Activated T-helper 1 cell treated with anti-CD3 and anti-CD28 coated beads, Interleukin-2, amount 50 U/mL, for 16 hours (primary cell): ENCODE measurements at places on chromosomes 3 and 15.

- no peak for DNase-seq
Observed at GRCh38 chr3:197027896-197028727, 1.5 kb downstream of the MELTF start.

DNA sequence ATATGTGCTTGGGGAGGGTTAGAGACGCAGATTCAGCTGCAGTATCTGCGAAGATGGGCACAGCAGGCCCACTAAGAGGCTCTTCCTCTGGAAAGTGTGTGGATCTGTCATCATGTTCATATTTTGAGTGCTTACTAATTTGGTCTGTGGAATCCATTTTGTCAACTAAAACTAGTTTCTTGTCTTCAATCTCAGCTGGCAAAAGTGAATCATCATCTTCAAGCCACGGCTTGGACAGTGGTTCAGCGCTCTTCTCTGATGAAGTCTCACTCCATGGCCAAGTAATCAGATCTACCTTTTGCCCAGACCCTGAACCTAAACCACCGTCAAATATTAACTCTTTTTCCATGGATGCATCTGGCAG is 76.2 kb downstream of the IMPG2 start:
- no peak for DNase-seq

GRCh38 chr3:15453501-15453900 is 26.1 kb downstream of the EAF1 start:
- DNase-seq: no peak

GRCh38 chr15:48858401-48858800 is 19.5 kb upstream of the EID1 start:
- DNase-seq: no peak

GRCh38 chr3:10823516-10823818 is 7.4 kb downstream of the SLC6A11 start:
- no peak for DNase-seq

DNA sequence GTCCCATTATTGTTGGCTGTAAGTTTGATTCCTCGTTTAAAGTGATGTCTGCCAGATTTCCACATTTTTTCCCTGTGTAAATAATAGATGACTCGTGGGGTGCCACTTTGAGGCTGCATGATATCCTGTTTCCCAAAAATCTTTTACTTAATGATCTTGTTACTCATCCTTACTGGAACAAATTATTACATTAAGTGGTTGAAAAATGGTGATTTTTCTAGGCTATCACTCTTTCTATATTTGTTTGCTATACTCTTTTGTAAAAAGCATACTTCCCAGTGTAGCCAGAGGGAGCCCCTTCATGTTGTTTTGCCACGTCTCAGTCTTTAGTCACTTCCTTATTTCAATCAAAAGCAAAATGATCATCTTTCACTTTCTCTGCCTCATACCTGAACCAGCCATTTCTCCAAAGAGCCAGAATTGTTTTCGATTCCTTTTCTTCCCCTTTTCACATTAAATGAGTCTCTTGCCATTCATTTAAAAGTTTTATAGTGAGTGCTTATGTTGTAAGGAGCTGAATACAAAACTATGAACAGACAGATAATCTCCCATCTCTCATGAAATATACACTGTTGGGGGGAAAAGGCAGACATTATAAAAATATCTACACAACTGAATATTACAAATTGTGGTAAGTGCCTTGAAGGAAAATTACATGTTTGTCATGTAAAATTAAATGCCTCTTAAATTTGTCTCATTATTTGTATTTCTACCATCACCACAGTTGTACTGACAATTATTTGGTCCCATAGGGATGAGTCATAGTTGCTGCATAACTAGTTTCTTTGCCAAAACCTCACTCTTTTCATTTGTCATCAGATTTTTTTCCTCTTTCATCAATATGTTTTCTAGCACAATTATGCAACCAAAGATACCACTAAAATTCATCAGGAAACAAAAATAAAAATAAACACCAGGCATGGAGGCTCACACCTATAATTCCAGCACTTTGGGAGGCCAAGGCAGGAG is 41.5 kb downstream of the ADGRG7 start:
- DNase-seq: no peak

DNA sequence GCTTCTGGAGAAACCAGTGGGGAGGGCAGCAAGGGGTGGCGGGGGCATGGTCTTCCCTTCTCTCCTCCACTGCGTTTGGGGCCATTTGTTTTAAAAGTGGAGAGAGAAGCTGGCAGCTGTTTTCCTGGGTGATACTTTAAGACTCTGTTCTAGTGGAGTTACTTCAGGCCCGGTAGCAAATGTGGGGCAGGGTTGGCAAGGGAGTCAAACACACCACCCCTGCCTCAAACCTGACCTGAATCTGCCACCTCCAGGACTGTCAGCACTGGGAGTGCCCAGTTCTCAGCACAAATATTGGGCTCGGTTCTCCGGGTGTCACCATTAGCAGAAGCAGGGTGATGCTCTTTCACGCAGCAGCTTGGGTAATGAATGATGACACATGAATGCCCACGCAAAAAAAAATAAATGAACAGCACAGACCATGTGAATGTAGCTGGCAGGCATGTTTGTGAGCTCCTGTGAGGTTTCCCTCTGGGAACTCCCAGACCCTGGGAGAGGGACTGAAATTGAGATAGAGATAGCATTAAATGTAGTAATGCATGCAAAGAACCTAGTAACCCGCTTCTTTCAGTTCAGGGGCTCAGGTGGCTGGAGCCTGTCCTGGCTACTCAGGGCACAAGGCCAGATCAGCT is 424.0 kb downstream of the MCTP2 start:
- no peak for DNase-seq

GRCh38 chr3:128153156-128154041 is at the start of gene EEFSEC:
EEFSEC (plus strand) TSS chr3:128153481; CDS start chr3:128153508, 27 bp downstream.
- DNase-seq: peak; percentile 70

DNA sequence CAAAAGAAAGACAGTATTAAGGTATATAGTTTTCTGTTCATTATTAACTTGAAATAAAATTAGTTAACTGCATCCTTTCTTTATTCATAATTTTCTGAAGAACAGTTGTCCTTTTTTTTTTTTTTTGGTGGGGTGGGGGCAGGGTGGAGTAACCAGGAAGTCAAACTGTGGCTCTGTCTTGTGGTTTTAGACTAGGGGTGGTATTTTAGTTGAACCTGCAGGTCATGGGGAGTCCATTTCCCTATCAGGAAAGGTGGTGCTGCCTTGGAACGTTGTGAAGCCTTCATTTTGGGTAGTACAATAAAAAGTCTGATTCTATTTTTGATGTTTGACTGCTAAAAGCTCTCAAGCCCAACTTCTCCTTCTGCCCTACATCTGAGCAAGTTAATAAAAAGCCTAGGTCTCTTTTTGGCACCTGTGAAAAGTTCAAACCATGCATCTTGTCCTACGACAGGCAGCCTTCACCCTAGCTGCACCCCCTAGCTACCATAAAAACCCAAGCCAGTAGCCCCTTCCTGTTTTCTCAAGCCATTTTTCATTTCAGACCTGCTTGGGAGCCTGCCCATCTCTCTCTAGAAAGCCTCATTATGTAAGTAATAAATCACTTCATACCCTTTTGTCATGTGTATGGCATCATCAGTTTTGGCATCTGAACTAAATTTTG is 31.2 kb upstream of the RIOX2 start:
- no peak for DNase-seq

DNA sequence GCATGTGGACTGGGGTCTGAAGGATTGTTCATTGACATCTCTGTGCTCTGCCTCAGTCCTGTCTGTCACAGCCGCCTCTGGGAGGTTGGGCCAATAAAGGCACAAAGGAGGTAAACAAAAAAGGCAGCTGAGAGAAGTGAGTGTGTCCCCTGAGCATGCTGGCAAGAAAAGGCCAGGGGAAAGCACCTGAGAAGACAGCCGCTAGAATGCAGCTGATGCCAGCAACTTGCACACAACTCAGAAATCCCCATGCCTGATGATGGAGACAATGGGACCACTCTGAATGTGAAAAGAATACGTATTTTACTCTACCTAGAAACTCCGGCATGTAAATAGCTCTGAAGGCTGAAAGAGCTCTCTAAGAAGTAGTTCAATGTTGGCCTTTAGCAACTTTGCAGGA is 118.7 kb downstream of the KCNH8 start:
- DNase-seq: no peak

DNA sequence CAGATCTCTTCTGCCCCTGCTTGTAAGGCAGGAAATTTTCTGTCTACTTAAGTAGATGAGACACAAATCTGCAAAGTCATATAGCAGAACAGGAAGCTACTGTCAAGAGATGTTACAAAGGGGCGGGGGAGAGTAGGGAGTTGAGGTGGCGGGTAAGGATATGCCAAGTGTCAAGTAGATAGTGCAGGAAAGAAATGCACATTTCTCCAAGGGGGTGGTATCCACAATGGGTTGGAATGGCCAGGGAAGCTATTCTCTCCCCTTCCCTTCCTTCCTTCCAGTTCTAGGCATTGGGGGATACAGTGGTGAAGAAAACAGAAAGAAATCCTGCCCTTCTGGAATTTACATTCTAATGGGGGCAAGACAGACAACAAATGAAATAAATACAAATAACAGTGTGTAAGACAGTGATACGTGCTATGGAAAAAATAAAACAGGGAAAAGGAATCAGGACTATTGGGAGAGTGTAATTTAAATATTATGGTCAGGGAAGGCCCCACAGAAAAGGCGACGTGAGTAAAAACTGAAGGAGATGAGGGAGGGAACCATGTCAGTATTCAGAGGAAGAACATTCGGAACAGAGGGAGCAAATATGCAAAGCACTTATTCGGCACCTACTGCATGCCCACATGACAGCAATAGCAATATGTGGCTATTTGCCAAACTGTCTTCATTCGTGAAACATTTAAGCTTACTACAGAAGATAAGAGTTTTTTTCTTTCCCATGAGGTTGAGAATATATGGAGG is 42.8 kb upstream of the RNU6-1 start:
- DNase-seq: no peak

- DNase-seq: no peak
Observed at GRCh38 chr3:154194877-154195276, 73.7 kb downstream of the ARHGEF26 start.

DNA sequence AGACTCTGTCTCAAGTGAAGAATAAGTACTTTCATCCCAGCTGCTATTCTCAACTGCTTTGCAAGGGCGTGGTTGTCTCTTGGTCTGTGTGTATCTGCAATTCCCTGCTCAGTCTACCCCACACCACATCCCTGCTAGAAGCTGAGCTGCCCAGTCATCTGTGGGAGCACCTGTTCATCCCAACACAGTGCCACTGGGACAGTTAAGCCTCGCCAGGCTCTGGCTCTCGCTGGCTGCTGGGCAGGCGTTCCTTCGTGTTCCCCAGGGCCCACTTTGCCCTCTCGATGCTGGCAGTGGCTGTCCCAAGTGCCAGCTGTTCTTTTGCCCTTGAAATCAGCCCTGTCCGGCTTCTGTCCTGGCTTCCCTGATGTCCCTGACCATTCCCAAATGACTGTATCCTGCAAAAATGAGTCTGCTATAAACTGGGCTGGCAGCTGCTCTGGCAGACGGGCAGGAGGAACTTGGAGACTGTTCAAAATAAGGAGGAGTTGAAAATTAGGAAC is 91.6 kb upstream of the KLHL25 start:
- DNase-seq: no peak

DNA sequence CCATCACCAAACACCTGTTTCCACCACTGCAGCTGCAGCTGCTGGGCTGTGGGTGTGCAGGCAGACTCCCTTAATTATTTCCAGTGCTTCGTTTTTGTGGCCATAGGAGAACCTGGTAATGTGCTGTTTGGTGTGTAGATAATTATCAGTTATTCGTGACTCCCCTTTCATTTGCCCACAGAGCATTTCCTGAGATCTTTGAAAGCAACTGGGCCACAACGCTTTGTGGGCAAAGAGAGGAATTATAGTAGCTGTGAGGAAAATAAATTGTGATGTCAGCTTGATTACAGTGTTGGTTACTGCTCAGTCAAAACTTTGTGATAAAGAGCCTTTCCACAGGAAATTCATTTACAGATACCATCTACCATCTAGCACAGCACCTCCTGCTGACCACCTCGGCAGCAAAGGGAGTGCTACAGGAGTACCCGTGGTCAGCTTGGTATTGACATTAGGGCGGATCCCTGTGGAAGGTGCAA is 193.3 kb upstream of the SLCO3A1 start:
- no peak for DNase-seq

DNA sequence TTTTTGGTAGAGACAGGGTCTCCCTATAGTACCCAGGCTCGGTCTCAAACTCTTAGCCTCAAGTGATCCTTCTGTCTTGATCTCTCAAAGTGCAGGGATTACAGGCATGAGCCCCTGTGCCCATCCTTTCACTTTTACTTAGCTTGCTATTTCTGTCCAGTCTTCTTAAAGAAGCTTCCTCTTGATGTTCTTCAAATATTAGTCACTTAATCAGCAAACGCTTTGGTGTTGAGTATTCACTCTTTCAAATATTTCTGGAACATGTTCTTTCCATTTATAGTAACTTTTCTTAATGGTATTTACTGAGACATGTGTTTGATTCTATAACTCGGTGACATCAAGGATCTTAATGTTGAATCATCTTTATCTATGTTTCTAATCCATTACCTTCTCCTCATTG is 122.1 kb downstream of the CNTN6 start:
- DNase-seq: no peak

- no peak for DNase-seq
Observed at GRCh38 chr15:56325186-56325585, 40.0 kb upstream of the TEX9 start.
